ENCODE measurements at places on chromosomes 6 and 20. TPM values are rescaled to one million over a fixed set of nuclear protein-coding genes. Genes with fewer than 3 reads are reported as not detected.

PPDPF gene
- total RNA-seq: 634 TPM

LBP gene
- total RNA-seq: not detected

OSBPL2 gene
- total RNA-seq: 130 TPM

BMP6 gene
- 0.61 TPM for total RNA-seq

KIAA1755 gene
- total RNA-seq: 0.19 TPM

TMEM244 gene
- total RNA-seq: not detected

TRIM40 gene
- total RNA-seq: not detected

C20orf204 gene
- 3.2 TPM for total RNA-seq

GTSF1L gene
- not detected for total RNA-seq

TFAP2C gene
- 25.3 TPM for total RNA-seq

SLC24A3 gene
- total RNA-seq: 0.21 TPM

OR2B6 gene
- total RNA-seq: not detected

DLK2 gene
- 0.75 TPM for total RNA-seq

NRSN1 gene
- not detected for total RNA-seq

DNA sequence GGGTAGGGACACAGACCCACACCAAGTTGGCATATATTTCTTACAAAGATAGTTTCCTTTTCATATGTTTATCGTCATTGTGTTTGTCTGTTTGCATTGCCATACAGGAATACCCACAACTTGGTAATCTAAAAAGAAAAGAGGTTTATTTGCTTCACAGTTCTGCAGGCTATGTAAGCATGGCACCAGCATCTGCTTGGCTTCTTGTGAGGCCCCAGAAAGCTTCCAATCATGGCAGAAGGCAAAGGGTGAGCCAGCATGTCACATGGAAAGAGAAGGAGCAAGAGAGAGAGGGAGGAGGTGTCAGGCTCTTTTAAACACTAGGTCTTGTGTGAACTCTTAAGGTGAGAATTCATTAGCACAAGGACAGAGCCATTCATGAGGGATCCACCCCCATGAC, 52.5 kb downstream of the CCN2 start:
- no peak overlapping the region for H3K27ac ChIP-seq
- no peaks in the 10 kb centered on the region for H3K36me3 ChIP-seq
- no peaks in the 10 kb centered on the region for H3K27me3 ChIP-seq
- H3K4me1 ChIP-seq: peaks cover 19% of the 10 kb centered on the region
- no peak overlapping the region for H3K4me3 ChIP-seq
- no peak for DNase-seq

GRCh38 chr6:148332088-148332487, 10.6 kb upstream of the SASH1 start:
- no peak overlapping the region for H3K27ac ChIP-seq
- H3K36me3 ChIP-seq: no peaks in the 10 kb centered on the region
- H3K4me3 ChIP-seq: no peak overlapping the region
- H3K27me3 ChIP-seq: no peaks in the 10 kb centered on the region
- no peak for DNase-seq

DNA sequence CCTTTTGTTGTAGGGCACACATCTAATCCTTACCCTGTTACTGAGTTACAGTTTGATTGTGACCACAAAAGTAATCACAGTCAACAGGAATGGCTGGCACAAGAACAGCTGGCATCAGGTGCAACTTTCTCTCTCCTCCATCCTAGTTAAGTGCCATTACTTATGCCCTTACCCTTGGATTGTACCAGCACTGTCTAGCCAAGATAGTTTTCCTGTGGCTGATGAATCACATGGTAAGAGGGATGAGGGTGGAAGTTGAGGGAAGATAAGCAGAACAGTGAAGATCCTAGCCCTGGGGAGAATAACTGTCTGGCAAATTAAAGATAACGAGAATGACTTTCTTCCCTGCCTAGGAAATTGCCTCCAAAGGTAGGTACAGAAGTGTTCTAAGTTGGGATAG, 42.0 kb downstream of the RNF217 start:
- no peak for DNase-seq
- no peaks in the 10 kb centered on the region for H3K27me3 ChIP-seq
- H3K27ac ChIP-seq: no peak overlapping the region
- no peak overlapping the region for H3K4me3 ChIP-seq

DNA sequence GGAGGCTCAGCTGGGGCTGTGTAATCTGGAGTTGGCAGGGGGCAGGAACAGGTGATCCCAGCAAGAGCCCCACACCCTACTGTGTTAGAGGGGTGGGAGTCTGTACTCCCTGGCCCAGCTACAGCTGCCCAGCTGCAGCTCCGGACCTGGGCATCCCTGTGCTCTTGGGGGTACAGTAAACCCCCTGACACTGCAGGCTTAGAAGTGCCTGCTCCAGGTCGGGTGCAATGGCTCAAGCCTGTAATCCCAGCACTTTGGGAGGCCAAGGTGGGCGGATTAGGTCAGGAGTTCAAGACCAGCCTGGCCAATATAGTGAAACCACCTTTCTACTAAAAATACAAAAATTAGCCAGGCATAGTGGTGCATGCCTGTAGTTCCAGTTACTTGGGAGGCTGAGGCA, 1228.6 kb upstream of the EYS start:
- no peak overlapping the region for H3K4me3 ChIP-seq
- no peaks in the 10 kb centered on the region for H3K36me3 ChIP-seq
- no peak overlapping the region for H3K27ac ChIP-seq
- no peak for DNase-seq

GRCh38 chr20:51166489-51166888, 143.6 kb upstream of the KCNG1 start:
- H3K27ac ChIP-seq: no peak overlapping the region
- peaks cover 4% of the 10 kb centered on the region for H3K4me1 ChIP-seq
- 0 out of 2 replicates have a peak, but pooled peaks cover 2% of the 10 kb centered on the region for H3K27me3 ChIP-seq
- DNase-seq: no peak

GRCh38 chr20:9218531-9218961, 149.7 kb downstream of the PLCB4 start:
- no peak overlapping the region for H3K27ac ChIP-seq
- no peaks in the 10 kb centered on the region for H3K27me3 ChIP-seq
- H3K4me1 ChIP-seq: no peaks in the 10 kb centered on the region

DNA sequence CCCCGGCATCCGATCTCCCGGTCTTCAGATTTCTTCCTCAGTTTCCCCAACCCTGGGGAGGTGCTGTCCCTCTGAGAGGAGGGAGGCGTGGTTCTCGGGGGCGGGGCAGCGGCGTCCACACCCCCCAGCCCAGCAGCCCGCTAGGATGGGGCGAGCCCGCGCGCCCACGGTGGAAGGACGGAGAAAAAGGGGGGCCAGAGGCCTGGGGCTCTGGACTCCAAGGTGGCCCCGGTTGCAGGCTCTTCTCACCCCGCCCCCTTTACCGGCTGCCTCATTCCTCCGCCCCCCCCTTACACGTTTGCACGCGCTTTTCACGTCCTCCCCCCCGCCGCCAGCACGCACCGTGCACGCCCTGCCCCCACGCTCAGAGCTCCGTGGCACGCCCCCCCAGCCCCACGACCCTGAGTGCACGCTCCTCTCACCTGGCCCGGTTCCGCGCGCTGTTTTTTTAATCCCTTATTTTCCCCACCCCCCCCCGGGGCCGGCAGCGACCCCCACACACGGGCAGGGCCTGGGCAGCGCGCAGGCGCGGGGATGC, 402 bp downstream of the ZBTB12 start:
- H3K4me1 ChIP-seq: peaks cover 22% of the 10 kb centered on the region
- H3K4me3 ChIP-seq: peak overlapping the region; percentile 68
- H3K27ac ChIP-seq: peak overlapping the region; percentile 58
- DNase-seq: peak; percentile 64

GRCh38 chr6:3162565-3163247, 5.4 kb upstream of the TUBB2A start:
- H3K27ac ChIP-seq: peak overlapping the region; percentile 67
- no peaks in the 10 kb centered on the region for H3K36me3 ChIP-seq
- H3K4me1 ChIP-seq: peaks cover 47% of the 10 kb centered on the region
- peak overlapping the region; percentile 52 for H3K4me3 ChIP-seq

GRCh38 chr6:136751522-136751956, 40.7 kb downstream of the MAP3K5 start:
- H3K27me3 ChIP-seq: no peaks in the 10 kb centered on the region
- H3K4me3 ChIP-seq: no peak overlapping the region

GRCh38 chr6:149843051-149843633, 21.0 kb downstream of the LRP11 start:
- no peaks in the 10 kb centered on the region for H3K27me3 ChIP-seq
- H3K4me1 ChIP-seq: peaks cover 30% of the 10 kb centered on the region
- H3K4me3 ChIP-seq: no peak overlapping the region

DNA sequence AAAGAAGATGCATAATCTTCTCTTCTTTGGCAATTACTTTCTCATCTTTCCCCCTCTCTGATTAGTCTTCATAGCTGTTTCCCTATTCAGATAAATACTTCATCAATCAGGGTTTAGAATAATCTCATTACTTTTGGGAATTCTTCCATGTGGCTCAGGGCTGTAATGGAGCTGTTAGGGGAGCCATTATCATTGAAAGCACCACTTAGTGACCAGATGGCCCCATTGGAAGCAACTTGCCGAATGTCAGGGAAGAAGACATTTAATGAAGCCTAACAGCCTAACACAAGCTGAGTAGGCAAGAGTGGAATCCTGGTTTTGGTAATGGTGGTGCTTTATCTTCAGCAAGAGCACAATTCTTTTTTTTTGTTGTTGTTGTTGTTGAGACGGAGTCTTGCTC, 45.0 kb downstream of the TIAM2 start:
- H3K4me1 ChIP-seq: no peaks in the 10 kb centered on the region
- H3K27ac ChIP-seq: no peak overlapping the region
- no peaks in the 10 kb centered on the region for H3K27me3 ChIP-seq
- H3K36me3 ChIP-seq: no peaks in the 10 kb centered on the region
- no peak for DNase-seq
- H3K4me3 ChIP-seq: no peak overlapping the region

DNA sequence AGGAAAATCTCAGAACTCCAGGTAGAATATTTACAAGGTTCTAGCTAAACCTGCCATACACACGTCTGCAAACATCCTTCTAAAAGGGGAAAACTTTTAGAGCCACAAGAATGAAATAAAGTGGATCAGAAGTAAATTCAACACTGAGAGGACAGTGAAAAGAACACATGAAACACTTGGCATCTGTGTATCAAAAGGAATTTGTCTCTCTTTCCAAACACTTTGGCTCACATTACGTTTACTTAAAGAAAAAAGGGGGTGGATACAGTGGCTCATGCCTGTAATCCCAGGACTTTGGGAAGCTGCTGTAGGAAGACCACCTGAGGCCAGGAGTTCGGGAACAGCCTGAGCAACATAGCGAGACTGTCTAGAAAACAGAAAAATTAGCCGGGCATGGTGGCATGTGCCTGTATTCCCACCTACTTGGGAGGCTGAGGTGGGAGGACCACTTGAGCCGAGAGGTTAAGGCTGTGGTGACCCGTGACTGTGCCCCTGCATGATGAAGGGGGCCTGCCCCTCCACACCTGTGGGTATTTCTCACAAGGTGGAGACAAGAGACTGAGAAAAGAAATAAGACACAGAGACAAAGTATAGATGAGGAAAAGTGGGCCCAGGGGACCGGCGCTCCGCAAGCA, 35.4 kb downstream of the NINL start:
- H3K27me3 ChIP-seq: no peaks in the 10 kb centered on the region
- peaks cover 56% of the 10 kb centered on the region for H3K4me1 ChIP-seq
- no peak overlapping the region for H3K4me3 ChIP-seq
- H3K36me3 ChIP-seq: no peaks in the 10 kb centered on the region

DNA sequence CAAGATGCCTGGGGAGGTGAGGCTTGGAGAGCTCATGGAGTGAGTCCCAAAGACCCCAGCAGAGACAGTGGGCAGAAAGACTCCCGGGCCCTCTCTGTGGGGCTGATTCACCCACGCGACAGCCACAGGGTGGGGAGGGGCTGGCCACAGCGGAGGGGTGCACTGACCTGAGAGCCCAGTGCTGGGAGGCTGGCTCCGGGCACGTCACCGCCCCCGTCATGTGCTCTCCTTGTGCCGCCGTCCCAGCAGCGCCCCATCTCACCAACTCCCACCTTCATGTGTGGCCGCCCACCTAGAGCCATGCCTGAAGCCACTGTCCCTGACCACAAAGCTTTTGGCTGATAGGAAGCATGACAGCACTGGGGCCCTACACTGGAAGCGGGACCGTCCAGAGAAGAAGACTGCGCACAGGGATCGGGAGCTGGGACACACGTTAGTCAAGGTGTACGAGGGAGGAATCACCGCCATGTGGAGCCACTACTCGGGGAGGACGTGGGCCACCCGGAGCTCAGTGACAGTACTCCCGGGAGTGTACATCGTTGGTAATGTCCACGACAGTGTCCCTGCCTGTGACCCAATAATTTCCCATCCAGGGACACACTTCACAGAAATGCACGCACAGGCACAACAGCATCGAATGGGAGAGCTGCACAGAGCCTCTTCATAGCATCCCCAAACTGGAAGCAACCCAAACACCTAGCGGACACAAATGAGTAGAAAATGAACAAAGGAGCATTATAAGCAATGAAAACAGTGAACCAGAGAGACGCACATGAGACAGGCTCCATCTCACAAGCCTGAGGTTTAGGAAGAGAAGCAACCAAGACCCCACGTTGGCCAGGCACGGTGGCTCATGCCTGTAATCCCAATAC, 28.4 kb upstream of the FOXC1 start:
- H3K4me3 ChIP-seq: no peak overlapping the region
- no peaks in the 10 kb centered on the region for H3K36me3 ChIP-seq
- no peaks in the 10 kb centered on the region for H3K4me1 ChIP-seq
- no peaks in the 10 kb centered on the region for H3K27me3 ChIP-seq

DNA sequence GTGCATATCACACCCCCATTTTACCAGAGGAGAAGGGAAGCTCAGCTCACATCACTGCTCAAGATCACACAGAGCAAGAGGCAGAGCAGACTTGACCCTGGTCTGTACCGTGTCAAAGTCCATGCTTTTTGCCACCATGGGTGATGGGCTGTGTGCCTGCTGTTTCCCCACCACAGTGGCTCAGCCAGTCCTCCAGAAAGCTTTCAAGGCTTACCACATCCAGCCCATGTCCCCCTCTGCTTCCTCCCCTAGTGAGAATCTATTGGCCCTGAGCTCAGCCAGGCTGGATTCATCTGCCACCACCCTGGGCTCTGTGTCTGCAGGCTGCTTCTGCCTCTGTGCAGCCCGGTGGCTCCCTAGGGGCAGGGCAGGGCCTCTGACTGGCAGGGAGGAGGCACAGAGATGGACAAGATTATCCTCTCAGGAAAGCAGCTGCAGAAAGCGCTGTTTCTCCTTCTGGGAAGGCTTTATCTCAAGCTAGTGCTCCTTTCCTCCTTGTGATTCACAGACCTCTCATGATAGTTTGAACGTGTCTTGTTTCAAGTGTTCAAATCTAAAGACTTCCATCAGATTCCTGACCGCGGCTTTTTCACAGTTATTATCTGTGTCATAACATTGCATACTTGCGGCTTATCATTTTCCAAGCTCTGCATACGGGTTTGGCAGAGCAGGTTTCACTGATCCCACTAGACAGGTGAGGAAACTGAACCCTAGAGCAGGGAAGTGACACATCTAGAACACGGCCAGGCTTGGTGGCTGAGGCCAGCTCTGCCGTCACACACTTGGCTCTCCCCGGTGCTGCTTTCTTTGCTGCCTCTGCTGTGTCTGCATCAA, 37.4 kb downstream of the VEGFA start:
- no peak overlapping the region for H3K4me3 ChIP-seq
- no peaks in the 10 kb centered on the region for H3K27me3 ChIP-seq
- DNase-seq: peak; percentile 43
- no peaks in the 10 kb centered on the region for H3K36me3 ChIP-seq
- H3K4me1 ChIP-seq: peaks cover 78% of the 10 kb centered on the region
